ENCODE measurements at places on chromosomes 7 and 10.

- no peak for DNase-seq
Observed at GRCh38 chr7:48518092-48518491, 346.8 kb downstream of the ABCA13 start.

DNA sequence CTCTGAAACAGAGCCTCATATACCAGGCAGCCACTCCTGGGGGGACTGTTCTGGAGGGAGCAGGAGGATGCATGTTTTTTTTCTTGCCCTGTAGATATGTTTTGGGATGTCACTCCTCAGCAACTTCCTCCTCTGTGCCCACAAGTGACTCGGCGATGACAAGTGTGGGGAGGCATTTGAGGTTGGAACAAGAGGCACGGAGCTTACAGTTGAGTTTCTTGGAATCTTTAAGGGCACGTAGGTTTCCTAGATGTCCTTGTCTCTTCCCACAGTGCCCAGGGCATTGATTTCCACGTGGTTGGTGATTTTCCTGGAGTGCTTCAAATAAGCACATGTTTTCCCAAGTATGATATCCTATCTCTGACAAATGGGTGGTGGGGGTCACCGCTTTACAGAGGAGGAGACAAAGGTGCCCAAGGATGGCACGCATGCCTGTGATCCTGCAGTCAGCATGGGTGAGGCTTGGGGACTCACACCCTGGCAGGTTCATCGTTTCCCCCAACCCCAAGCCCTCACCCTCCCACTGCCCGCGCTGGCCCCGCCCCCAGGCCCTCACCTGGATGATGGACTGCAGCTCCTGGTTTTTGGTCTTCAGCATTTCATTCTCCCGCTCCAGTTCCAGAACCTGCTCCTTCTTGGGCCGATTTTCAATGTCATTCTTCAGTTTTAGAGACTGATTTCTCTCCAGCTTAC is 95.2 kb upstream of the GNA12 start:
- no peak for DNase-seq

DNA sequence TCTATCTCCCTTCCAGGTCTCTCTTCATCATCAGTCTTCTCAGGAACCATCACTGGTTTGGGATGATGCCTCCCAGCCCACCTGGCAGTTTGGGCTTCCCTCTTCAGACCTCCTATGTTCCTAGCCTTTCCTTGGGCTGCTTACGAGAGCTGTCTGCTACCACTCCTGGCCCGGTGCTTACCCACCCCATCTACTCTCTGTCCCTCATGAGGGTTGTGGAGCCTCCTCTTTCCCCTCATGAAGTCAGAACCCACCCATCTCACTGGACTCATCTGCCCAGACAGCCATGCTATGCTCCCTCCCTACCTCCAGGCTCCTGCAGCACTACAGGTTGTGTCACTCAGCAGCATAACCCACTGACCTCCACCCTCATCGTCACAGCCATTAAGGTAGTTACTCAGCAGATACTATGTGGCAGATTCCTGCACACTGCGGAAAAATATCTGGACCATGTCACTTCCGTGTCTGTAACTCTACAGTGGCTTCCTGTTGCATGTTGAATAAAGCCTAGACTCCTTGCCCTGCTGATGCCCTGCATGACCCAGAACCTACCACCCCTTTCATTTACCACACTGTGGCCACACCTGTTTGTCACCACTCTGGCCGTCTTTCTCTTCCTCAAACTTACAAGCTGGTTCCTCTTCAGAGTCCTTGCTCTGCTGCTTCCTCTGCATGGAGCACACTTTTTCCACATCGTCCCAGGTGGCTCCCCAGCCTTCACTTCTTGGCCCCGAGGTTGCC is 2.0 kb downstream of the DBNL start:
- no peak for DNase-seq

GRCh38 chr7:134948246-134948645 is 38.1 kb upstream of the AGBL3 start:
- no peak for DNase-seq

DNA sequence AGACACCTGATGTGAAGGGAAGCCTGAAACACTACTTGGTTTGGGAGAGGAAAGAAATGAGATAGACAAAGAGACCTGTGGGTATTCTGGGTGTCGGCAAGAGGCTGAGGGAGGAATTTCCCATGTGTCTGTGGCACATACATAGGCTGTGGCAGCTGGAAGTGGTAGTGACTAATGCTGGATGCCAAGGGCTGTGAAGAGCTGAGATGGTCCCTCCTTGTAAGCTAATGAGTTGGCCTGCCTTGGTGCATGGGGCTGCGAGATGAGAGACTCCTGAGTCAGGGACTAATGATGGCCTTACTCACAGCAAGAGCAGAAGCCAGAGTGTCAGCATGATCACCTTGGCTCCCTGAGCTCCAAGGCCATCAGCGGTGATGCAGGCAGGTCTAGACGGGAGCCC is 119.0 kb upstream of the EEPD1 start:
- DNase-seq, result peak; percentile 29

- DNase-seq, result no peak
Observed at GRCh38 chr7:184294-185264, 7.8 kb upstream of the FAM20C start.

- peak; percentile 29 for DNase-seq
Observed at GRCh38 chr10:28984431-28984830, 304.4 kb upstream of the LYZL1 start.

All from HS-27A (cell line).